ENCODE measurements at places on chromosomes 3 and 15. TPM values are rescaled to one million over a fixed set of nuclear protein-coding genes. Genes with fewer than 3 reads are reported as not detected.

Gene ZNF619
- 1.7 TPM for total RNA-seq

Gene PAQR9
- not detected for total RNA-seq

Gene MST1R
- total RNA-seq, result not detected

Gene ATP2B2
- not detected for total RNA-seq

DNA sequence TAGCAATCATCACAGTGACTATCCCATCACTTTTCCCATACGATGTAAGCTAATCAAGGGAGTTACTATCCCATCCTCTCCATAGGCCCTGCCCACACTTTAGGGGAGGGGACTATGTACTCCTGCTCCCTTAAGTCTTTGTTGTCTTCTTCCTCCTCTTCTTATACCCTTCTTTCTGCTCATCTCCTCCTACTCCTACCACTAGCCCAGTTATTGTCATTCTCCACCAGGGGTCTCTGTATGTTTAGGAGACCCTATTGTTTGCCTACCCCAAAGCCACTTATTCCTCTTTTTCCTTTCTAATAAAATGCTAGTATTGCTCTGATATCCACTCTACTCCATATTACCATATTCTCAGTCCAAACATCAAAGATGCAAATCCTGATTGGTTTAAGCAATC, 27.8 kb downstream of the STAC start:
- no peak for DNase-seq

- no peak for DNase-seq
Measured at GRCh38 chr15:95469496-95470000, 861.0 kb upstream of the NR2F2 start.

- no peak for DNase-seq
Measured at GRCh38 chr15:23416349-23417276, 30.4 kb downstream of the GOLGA6L2 start.

- no peak for DNase-seq
Measured at GRCh38 chr3:161500068-161500796, 3.6 kb downstream of the OTOL1 start.

GRCh38 chr3:172658344-172659245, 52.3 kb downstream of the NCEH1 start:
- DNase-seq, result peak; percentile 99

GRCh38 chr15:94843060-94843459, 611.7 kb downstream of the MCTP2 start:
- DNase-seq, result no peak

- no peak for DNase-seq
Measured at GRCh38 chr3:38978729-38979128, 73.0 kb downstream of the SCN11A start.

DNA sequence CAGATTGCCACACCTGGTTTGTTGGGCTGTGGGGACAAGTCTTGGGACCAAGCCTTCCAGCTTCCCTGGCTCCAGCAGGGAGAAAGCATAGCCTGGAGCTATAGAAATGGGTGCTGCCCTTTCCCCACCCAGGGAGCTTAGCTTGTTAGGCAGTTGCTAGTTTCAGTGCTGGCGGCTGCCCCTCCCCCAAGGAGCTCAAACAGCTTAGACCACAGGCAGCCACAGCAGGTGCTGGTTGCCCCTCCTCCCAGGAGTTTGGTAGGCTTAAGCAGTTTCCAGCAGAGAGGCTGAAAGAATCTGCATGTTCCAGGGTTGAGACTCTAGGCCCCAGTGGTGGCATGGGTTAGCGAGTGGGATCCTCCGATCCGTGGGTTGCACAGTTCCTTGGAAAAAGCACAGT, 889.7 kb downstream of the IGSF11 start:
- DNase-seq, result no peak

GRCh38 chr3:14274612-14274936, 96.0 kb downstream of the LSM3 start:
- DNase-seq, result no peak

Measured in Daoy (cell line).